ENCODE measurements at places on chromosomes 1 and 21. TPM values are rescaled to one million over a fixed set of nuclear protein-coding genes. Genes with fewer than 3 reads are reported as not detected.

Gene CLDN17
- polyA plus RNA-seq, result not detected

Gene CD53
- polyA plus RNA-seq, result 19.9 TPM

Gene SELP
- polyA plus RNA-seq, result 5.1 TPM

Gene USP24
- 11.3 TPM for polyA plus RNA-seq

Gene SFPQ
- 762 TPM for polyA plus RNA-seq

Gene TFF2
- not detected for polyA plus RNA-seq

Gene HMGCS2
- 0.32 TPM for polyA plus RNA-seq

Gene IQCC
- polyA plus RNA-seq, result 3.9 TPM

Gene OR10K2
- not detected for polyA plus RNA-seq

Gene TSSK3
- 1.2 TPM for polyA plus RNA-seq

Gene MAP10
- polyA plus RNA-seq, result 0.97 TPM

Gene MPZ
- 7.9 TPM for polyA plus RNA-seq

Gene PCP4
- 34.5 TPM for polyA plus RNA-seq

Gene NGF
- 1.5 TPM for polyA plus RNA-seq

Gene RSPH1
- polyA plus RNA-seq, result 3.2 TPM

Gene REN
- polyA plus RNA-seq, result 3.6 TPM

Gene STXBP3
- 45.8 TPM for polyA plus RNA-seq

Gene NVL
- polyA plus RNA-seq, result 77.0 TPM

Gene OVAAL
- not detected for polyA plus RNA-seq

Gene SPATA46
- polyA plus RNA-seq, result not detected

Gene CACNA1S
- not detected for polyA plus RNA-seq

Gene OR6K3
- not detected for polyA plus RNA-seq

Gene HENMT1
- 4.2 TPM for polyA plus RNA-seq
